ENCODE measurements at places on chromosomes 6 and 20.

GRCh38 chr6:393391-394221, 2.1 kb downstream of the IRF4 start:
- no peak for DNase-seq

DNA sequence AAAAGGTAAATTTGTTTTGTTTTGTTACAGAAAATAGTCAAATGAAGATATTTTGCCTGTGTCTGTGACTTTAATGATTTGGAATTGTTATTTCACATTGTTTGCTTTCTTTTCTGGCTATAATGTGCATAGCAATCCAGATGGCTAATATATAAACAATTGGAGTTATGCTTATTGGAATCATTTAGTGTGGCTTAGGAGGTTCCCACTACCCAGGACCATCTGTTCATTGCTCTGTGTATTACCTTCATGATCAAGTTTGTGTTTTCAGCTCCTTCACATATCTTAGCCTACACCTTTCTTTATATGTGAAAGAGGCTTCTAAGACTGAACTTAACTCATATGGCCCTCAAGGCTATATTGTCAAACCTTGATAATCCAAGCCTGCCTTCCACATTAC, 232.9 kb downstream of the BCKDHB start:
- DNase-seq = no peak

GRCh38 chr6:73671911-73672685, 18.3 kb upstream of the SLC17A5 start:
- no peak for DNase-seq

GRCh38 chr20:23119456-23120216, 33.5 kb upstream of the CD93 start:
- DNase-seq = no peak

GRCh38 chr6:36118550-36119107, 11.7 kb upstream of the MAPK13 start:
- no peak for DNase-seq

DNA sequence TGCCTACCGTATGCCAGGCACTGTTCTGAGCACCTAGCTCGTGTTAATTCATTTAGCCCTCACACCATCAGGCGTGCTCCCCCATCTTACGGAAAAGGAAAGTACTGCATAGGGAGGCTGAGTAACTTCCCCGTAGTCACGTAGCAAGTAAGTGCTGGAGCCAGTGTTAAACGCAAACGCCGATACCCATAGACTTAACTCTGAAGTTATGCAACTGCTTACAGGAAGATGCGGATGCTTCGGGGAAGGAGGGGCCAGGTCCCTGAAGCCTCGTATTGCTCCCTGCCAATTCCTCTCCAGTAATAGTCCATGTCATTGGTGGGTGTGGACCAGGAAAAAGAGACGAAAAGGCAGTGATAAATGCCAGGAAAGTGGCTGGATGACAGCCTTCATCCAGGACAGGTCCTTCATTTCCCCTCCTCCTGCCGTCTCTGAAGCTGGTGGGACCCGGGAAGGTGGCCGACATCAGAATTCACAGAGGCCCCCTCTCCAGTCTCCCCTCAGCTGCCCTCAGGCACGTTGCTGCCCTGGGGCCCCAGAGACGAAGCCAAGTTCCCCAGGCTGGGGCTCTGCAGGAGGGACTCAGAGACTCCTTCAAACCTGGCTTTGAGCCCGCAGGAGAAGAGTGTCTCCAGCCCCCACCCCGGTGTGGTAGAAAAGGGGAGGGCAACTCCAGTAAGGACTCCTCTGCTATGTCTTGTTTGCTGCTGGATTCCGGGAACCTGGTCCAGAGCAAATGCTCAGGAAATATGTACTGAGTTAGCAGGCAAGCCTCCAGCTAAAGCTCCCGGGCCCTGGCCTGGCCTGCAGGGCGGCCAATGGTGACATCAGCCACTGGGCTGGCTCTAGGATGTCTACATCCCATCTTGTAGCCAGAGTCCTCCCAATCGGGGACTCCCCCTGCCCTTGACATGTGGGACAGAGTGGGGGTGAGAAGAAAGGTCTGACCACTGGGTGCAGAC, 37.8 kb downstream of the RAB44 start:
- no peak for DNase-seq

DNA sequence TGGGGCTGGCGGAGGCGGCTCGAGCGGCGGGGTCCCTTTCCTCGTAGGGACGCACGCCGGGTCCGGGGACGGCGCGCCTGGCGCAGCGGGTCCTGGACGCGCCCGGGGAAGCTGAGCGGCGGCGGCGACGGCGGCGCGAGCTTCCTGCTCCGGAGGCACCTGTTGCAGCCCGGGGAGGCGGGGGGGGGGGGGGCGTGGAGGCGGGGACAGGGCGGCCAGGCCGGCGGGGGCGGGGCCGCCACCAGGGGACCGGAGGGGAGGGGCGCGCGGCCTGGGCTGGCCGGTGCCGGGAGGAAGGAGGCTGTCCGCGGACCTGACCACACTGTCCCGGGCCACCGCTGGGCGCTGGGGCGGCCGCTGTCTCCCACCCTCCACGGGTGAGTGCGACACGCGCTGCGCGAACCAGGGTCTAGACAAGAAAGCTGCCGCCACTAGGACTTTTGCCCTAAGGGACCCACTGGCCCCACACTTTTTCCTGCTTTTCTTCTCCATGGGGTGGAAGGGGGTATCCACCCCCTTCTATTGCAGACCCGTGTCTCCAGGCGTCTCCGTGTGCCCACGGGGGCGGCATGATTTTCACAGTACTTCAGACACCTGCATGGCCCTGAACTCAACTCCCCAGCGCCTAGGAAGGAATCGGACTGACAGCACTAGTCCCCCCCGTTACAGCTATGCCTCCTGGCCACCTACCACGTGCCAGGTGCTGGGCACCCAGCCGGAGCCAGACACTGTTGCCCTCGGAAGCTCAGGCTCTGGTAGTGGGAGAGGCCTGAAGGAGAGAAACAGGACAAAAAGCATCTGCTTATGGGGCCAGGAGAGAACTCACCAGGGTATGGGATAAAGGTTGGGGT, at the start of gene NFATC2:
Gene NFATC2, minus strand, starts transcription at position 149 of the 851 bp plus-strand sequence. CDS start 220 bp downstream, outside the sequence.
- peak; percentile 16 for DNase-seq

GRCh38 chr20:57389695-57390603, 1.2 kb upstream of the RBM38 start:
- DNase-seq = no peak

GRCh38 chr6:111663692-111664564, 58.2 kb upstream of the TRAF3IP2 start:
- DNase-seq = no peak

- no peak for DNase-seq
Observed at GRCh38 chr20:55252521-55252920, 752.8 kb downstream of the CBLN4 start.

GRCh38 chr20:49029203-49029602, 16.9 kb upstream of the CSE1L start:
- no peak for DNase-seq

DNA sequence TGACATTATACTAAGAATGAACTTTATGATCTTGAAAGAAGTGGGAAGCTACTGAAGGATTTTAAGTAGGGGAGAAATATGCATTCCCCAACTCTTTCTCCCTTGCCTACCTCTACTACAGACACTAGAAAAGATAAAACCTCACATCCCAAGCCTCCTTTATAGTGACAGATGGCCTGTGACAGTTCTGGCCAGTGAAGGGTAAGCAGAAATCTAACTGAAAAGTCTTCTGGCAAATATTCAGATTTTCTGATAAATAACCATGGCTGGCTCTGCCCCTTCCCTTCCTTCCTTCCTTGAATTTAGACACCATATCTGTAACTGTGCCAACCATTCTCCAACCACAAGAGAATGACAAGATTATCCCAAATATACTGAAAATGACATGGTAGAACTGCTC, 10.2 kb upstream of the BEND6 start:
- DNase-seq = no peak

- DNase-seq = no peak
Observed at GRCh38 chr20:61356196-61356595, 104.1 kb downstream of the CDH4 start.

GRCh38 chr6:106413016-106413415, 52.5 kb downstream of the CRYBG1 start:
- DNase-seq = no peak

DNA sequence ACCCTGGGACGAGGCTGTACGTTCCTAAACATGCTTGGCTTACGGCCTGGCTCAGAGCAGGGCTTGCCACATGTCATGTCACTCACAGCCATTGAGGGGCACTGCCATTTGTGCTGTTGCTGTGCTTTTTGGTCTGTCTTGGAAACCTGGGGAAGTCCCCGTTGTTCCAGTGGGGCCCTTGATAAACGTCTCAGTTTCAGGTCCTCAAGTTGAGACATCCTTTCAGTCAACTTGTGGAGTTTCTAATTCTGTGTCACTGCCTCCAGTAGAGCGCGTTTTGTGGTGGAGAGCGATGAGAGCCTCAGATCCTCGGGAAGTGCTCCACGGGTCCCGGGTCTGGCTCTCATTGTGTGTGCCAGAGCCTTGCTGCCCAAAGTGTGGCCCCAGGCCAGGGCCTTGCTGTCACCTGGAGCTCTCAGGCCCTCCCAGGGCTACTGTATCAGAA, 43.0 kb upstream of the CCR6 start:
- DNase-seq = no peak

DNA sequence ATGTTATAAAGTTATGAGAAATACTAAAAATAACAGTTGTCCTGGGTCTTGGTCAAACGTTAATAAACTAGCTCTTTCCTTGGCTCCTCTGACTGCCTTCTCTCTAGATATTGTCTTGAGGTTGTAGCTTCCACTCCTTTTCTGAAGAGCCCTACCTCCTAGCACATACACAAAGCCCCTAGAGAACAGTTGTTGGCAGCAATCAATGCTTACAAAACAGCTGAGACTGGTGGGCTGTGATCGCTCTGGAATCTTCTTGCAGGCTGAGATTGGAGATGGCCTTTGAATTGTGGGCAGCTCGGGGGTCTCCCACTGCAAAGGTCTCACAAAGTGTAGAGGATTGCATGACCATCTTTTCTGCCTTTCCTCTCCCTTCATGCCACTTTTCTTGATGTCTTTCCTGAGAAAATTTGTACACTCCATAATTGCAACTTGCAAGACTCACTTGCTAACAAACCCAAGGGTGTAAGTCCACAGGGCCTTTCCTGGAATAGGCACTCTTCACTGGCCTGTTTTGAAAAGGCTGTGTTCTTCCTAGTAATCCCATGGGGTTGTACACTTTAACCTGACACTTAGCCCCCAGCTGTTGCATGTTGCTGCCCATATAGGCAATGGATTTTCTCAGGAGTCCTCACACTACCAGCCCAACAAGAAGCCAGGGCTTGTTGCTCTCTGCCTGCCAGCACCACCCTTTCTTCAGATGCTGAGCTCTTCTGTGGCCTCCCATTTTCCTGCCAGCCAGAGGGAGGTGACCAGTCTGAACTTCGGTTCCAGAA, 99.9 kb downstream of the TCP11 start:
- DNase-seq = no peak

GRCh38 chr6:39840781-39841180, 48.6 kb downstream of the DAAM2 start:
- no peak for DNase-seq

GRCh38 chr6:25428758-25429317, 149.7 kb downstream of the CARMIL1 start:
- no peak for DNase-seq
